SJCRH30 (cell line): ENCODE measurements at places on chromosomes 12 and 14.

- H3K4me1 ChIP-seq = peaks cover 22% of the 10 kb centered on the region
- no peak overlapping the region for H3K4me3 ChIP-seq
- DNase-seq = peak; percentile 66
- no peaks in the 10 kb centered on the region for H3K27me3 ChIP-seq
Measured at GRCh38 chr12:50928392-50928791, 24.0 kb upstream of the HIGD1C start.

GRCh38 chr14:30369502-30370180 is 189.3 kb upstream of the G2E3 start:
- H3K27me3 ChIP-seq = no peaks in the 10 kb centered on the region
- H3K27ac ChIP-seq = no peak overlapping the region
- no peak overlapping the region for H3K4me3 ChIP-seq
- no peak for DNase-seq

- peak; percentile 51 for DNase-seq
- no peak overlapping the region for H3K4me3 ChIP-seq
- H3K36me3 ChIP-seq = no peaks in the 10 kb centered on the region
- H3K27me3 ChIP-seq = no peaks in the 10 kb centered on the region
- peak overlapping the region; percentile 85 for H3K27ac ChIP-seq
Measured at GRCh38 chr12:110249716-110250225, 31.3 kb upstream of the ATP2A2 start.

DNA sequence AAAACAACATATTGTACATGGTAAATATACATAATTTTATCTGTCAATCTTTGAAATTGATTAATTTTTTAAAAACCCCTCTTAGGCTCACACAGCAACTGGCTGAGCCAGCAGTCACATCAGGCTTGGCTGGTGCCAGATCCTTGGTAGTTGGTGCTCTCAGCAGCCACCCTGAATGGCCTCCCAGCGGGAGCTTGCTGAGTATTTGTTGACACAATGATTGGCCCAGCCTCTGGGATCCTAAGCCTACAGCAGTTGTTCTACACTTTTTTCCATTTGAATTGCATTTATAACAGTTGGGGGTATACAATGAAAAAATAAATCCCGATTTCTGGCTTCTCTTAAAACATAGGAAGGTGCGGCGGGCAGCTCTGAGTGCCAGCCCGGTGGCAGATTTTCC is 11.1 kb downstream of the PRKAB1 start:
- H3K36me3 ChIP-seq = peaks cover 55% of the 10 kb centered on the region
- no peak overlapping the region for H3K27ac ChIP-seq
- no peaks in the 10 kb centered on the region for H3K27me3 ChIP-seq

DNA sequence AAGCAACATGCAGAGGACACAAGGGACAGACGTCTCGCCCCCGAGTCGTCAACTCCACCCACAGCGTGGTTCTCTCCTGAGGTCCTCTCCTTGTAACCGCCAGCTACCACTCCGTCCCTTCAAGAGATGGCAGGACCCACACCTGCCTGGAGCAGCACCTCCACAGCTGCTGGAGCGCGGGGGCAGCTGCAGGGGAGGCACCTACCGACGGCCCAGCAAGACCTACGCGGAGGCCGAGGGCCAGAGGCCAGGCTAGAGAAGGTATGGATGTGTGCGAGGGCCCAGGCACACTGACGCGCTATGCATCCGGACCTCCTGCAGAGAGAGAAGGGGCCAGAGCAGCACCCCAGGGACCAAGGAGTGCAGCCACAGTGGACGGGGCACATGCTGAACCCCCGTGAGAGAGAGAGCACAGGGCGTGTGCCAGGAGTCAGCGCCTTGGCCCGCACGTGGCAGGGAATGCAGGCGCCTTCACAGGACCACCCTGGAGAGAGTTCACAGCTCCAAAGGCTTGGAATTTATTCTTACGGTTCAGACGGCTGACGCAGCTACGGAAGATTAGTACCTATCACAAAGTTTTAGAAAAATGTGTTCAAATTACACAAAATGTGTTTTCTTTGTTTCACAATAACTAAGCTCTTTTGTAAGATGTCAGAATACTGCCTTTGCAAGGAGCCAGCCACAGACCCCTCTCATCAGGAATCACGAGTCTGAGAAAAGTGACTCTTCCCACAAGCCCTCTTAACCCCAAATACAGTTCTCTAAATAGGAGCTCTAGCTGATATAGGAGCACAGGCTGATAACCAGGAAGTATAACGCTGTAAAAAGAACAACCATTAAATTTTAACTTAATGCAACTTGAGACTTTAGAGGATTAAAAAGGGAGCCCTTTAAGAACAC is 36.8 kb downstream of the CDC42BPB start:
- peaks cover 3% of the 10 kb centered on the region for H3K4me1 ChIP-seq
- H3K27me3 ChIP-seq = no peaks in the 10 kb centered on the region
- H3K27ac ChIP-seq = no peak overlapping the region
- no peak overlapping the region for H3K4me3 ChIP-seq
- DNase-seq = no peak

DNA sequence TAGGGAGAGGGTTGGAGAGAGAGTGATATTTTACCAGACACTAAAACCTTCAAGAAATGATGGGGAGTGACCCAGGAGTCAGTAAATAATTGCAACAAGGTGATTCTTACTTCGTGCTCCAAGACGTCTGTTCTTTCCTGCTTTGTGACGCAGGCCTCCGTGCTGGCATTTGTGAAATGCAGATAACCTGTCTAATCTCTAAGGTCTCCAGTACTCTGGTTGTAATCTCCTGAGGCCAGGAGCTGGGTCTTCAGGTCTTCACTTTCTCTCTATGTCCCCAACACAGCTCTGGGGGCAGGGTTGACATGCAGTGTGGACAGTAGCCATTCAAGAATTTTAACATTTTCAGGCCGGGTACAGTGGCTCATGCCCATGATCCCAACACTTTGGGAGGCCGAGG is 53.1 kb downstream of the CD9 start:
- H3K4me1 ChIP-seq = peaks cover 55% of the 10 kb centered on the region
- no peaks in the 10 kb centered on the region for H3K36me3 ChIP-seq
- DNase-seq = peak; percentile 50
- peak overlapping the region; percentile 99 for H3K27ac ChIP-seq

GRCh38 chr14:47710581-47710980 is 35.2 kb upstream of the MDGA2 start:
- no peaks in the 10 kb centered on the region for H3K27me3 ChIP-seq
- no peak for DNase-seq
- no peaks in the 10 kb centered on the region for H3K4me1 ChIP-seq
- H3K36me3 ChIP-seq = no peaks in the 10 kb centered on the region

- no peaks in the 10 kb centered on the region for H3K27me3 ChIP-seq
- no peak overlapping the region for H3K27ac ChIP-seq
- H3K36me3 ChIP-seq = peaks cover 9% of the 10 kb centered on the region
- DNase-seq = no peak
Measured at GRCh38 chr12:70268972-70269371, 25.7 kb downstream of the CNOT2 start.

- H3K4me3 ChIP-seq = no peak overlapping the region
- H3K36me3 ChIP-seq = peaks cover 17% of the 10 kb centered on the region
- H3K27me3 ChIP-seq = no peaks in the 10 kb centered on the region
- DNase-seq = no peak
Measured at GRCh38 chr14:58307597-58308316, 9.4 kb downstream of the ARID4A start.

DNA sequence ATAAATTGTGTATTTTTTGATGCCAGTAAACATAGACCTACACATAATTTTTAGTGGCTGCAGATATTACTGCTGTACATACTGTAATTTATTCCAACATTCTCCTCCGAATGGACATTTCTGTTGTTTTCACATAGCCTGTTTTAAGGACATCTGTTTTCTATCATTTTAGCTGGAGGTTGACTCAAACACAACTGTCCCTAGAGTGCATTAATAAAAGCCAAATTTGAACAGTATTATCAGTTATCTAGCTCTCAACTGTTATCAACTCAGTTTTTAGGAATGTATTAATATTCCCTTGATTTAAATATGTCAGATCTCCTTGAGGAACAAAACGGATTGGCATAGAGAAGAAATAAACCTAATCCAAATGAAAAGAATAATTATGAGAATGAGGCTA is 17.2 kb upstream of the PIWIL1 start:
- no peaks in the 10 kb centered on the region for H3K36me3 ChIP-seq
- no peak overlapping the region for H3K4me3 ChIP-seq
- no peak overlapping the region for H3K27ac ChIP-seq
- H3K4me1 ChIP-seq = no peaks in the 10 kb centered on the region

- DNase-seq = no peak
- H3K4me3 ChIP-seq = no peak overlapping the region
- no peaks in the 10 kb centered on the region for H3K4me1 ChIP-seq
- H3K27ac ChIP-seq = no peak overlapping the region
Measured at GRCh38 chr12:44519931-44520330, 356.2 kb downstream of the NELL2 start.

DNA sequence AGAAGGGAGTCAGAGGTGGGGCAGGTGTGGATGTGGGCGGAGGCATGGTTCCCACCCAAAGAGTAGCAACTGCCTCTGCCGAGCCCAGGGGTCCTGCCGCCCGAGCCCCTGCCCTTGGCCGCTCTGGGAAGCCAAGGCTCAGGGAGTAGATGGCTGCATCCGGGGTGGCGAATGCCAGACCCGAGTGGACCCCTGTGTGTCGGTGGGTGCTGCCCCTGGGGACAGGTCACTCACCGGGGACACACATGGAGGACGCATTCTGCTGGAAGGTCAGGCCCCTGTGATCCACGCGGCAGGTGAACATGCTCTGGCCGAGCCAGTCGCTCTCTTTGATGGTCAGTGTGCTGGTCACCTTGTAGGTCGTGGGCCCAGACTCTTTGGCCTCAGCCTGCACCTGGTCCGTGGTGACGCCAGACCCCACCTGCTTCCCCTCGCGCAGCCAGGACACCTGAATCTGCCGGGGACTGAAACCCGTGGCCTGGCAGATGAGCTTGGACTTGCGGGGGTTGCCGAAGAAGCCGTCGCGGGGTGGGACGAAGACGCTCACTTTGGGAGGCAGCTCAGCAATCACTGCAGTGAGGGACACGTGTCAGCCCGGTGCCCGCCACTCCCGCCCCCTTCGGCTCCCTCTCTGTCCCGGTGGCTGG is 329.0 kb downstream of the TMEM121 start:
- H3K27ac ChIP-seq = no peak overlapping the region
- H3K4me1 ChIP-seq = no peaks in the 10 kb centered on the region
- H3K36me3 ChIP-seq = no peaks in the 10 kb centered on the region
- no peak overlapping the region for H3K4me3 ChIP-seq
- peaks cover 21% of the 10 kb centered on the region for H3K27me3 ChIP-seq

GRCh38 chr12:131370791-131371347 is 340.0 kb upstream of the SFSWAP start:
- DNase-seq = no peak
- H3K4me3 ChIP-seq = no peak overlapping the region
- H3K36me3 ChIP-seq = no peaks in the 10 kb centered on the region
- no peaks in the 10 kb centered on the region for H3K27me3 ChIP-seq

DNA sequence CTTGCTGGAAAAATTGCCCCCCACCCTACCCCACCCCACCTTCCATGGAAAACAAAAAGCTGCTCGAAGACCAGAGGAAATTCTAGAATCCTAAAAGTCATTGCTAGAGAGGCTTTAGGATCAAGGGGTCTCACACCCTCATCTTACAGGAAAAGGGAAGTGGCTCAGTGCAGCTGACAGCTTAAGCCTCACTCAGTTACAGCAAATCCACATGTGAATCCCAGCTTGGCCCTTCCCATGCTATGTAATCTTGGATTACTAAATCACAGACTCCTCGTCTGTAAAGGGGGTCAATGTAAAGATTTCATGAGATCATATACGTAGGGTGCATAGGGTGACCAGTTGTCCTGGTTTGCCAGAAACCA is 25.9 kb downstream of the CMKLR1 start:
- H3K36me3 ChIP-seq = no peaks in the 10 kb centered on the region
- no peak overlapping the region for H3K27ac ChIP-seq
- no peak overlapping the region for H3K4me3 ChIP-seq
- H3K4me1 ChIP-seq = no peaks in the 10 kb centered on the region

GRCh38 chr12:14937689-14938088 is 648 bp downstream of the ERP27 start:
- H3K4me3 ChIP-seq = no peak overlapping the region
- H3K4me1 ChIP-seq = no peaks in the 10 kb centered on the region

DNA sequence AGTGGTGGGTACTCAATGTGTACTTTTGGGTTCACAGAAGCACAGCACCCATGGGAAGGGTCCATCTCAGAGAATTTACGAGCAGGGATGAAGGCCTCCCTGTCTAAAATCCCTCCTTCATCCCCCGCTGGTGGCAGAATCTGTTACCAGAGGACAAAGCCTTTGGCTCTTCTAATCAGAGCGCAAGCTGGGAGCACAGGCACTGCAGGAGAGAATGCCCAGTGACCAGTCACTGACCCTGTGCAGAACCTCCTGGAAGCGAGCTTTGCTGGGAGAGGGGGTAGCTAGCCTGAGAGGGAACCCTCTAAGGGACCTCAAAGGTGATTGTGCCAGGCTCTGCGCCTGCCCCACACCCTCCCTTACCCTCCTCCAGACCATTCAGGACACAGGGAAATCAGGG is 1.5 kb upstream of the GPR162 start:
- H3K4me1 ChIP-seq = peaks cover 10% of the 10 kb centered on the region
- peaks cover 14% of the 10 kb centered on the region for H3K27me3 ChIP-seq
- H3K36me3 ChIP-seq = no peaks in the 10 kb centered on the region
- H3K4me3 ChIP-seq = no peak overlapping the region

DNA sequence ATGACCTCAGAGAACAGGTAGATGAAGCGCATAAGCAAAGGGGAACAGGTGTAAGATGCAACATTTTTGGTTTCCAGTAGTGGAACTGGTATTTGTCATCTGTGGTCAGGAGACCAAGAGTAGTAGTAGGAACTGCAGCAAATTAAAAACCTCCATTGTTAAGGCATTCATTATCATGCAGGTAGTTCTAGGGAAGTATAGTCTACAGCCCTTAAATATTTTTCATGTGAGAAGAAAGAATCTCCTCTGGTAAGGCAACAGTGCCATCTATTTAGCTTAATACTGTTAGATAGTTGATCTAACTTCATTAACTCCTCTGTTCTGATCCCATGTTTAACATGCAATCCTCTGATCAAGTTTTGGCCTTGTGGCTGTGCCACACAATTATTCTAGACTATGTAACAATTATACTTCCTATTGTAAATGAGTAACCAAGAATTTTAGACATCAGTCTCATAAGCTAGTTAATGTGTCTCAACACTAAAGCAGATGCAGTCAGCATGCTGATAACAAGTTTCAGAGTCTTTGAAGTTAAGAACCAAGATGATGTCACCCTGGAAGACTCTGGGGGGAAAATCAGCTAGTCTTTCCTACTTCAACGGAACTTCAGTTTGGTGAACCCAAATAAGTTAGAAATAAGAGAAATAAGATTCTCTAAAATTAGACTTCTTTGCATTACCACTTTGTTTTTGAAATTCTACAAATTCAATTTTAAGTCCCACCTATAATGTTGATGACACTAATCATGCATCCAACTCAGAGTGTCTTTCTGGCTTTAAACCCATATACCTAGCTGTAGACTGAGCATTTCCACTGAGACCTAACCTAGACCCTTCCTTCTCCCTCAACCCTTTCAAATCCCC is 70.9 kb downstream of the STXBP6 start:
- no peaks in the 10 kb centered on the region for H3K4me1 ChIP-seq
- H3K27me3 ChIP-seq = no peaks in the 10 kb centered on the region
- no peaks in the 10 kb centered on the region for H3K36me3 ChIP-seq
- H3K4me3 ChIP-seq = no peak overlapping the region
